ENCODE measurements at places on chromosomes 2 and 18. TPM values are rescaled to one million over a fixed set of nuclear protein-coding genes. Genes with fewer than 3 reads are reported as not detected.
A peak's percentile ranks its signal among the peaks of the same experiment; 100 is the strongest.

- no peaks in the 10 kb centered on the region for H3K27me3 ChIP-seq
- DNase-seq: no peak
- H3K36me3 ChIP-seq: no peaks in the 10 kb centered on the region
- H3K27ac ChIP-seq: no peak overlapping the region
Observed at GRCh38 chr2:168853471-168853870, 36.8 kb downstream of the SPC25 start.

Gene SCYGR8
- polyA plus RNA-seq: not detected

- H3K27me3 ChIP-seq: no peaks in the 10 kb centered on the region
- no peaks in the 10 kb centered on the region for H3K36me3 ChIP-seq
- H3K4me3 ChIP-seq: no peak overlapping the region
- H3K4me1 ChIP-seq: no peaks in the 10 kb centered on the region
- no peak for DNase-seq
Observed at GRCh38 chr2:177056481-177056929, 156.1 kb upstream of the HNRNPA3 start.

DNA sequence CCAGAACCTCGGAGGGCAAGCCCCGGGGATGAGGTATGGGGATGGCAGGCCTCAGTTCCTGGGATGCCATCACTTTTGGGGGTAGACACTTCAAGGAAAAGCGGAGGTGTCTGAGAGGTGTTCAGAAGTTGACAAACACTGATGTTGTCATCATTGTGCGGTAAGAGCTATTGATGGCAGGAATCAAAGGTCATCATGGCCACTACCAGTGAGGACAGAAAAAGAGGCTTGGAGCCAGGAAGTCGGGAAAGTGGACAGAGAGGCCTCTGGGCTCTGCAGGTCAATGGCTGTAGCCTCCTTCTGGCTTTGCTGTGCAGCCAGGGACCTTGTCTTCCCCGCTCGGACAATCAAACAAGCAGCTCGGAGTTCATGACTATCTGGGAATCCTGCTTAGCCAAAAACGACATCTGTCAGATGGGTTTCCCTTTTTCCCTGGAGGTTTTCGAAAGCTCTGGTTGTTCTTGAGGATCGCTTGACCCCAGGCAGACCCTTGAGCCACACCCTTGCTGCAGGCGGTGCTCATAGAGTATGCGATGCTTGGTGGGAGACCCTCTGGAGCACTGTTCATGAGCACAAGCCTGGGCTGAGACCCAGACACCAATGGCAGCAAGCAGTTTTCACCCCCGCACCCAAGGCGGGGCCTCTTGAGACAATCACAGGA lies 19.4 kb downstream of the ACKR3 start:
- no peaks in the 10 kb centered on the region for H3K27me3 ChIP-seq
- no peak overlapping the region for H3K4me3 ChIP-seq
- no peak overlapping the region for H3K27ac ChIP-seq
- no peaks in the 10 kb centered on the region for H3K4me1 ChIP-seq
- no peaks in the 10 kb centered on the region for H3K36me3 ChIP-seq
- DNase-seq: no peak

Gene POMC
- polyA plus RNA-seq: not detected

Gene CHAC2
- 10.9 TPM for polyA plus RNA-seq

Gene PCGF1
- 42.2 TPM for polyA plus RNA-seq

Gene FBXO36
- 2.3 TPM for polyA plus RNA-seq

DNA sequence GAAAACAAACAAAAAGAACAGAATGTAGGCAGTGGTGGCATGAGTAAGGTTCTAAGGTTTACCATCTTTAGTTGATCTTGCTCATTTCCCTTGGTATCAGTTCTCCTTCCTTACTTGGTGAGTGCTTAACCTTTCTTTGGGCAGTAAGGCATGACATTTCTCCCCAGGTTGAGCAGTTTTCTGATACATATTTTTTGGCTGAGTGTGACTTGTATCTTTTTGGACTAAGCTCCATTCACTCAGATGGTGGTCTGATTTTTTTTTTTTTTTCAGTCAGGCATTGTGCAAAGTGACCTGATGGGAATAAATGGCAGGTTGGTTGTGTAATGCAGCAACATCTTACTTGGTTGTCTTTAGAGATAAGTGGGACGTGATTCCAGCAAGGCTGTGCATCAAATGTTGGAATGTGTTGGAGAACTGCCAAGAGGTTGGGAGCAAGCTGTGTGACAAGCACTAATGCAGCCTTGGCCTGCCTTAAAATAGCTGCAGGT lies 15.1 kb downstream of the SPTBN1 start:
- H3K36me3 ChIP-seq: no peaks in the 10 kb centered on the region
- no peak for DNase-seq
- no peak overlapping the region for H3K27ac ChIP-seq
- peaks cover 10% of the 10 kb centered on the region for H3K4me1 ChIP-seq

DNA sequence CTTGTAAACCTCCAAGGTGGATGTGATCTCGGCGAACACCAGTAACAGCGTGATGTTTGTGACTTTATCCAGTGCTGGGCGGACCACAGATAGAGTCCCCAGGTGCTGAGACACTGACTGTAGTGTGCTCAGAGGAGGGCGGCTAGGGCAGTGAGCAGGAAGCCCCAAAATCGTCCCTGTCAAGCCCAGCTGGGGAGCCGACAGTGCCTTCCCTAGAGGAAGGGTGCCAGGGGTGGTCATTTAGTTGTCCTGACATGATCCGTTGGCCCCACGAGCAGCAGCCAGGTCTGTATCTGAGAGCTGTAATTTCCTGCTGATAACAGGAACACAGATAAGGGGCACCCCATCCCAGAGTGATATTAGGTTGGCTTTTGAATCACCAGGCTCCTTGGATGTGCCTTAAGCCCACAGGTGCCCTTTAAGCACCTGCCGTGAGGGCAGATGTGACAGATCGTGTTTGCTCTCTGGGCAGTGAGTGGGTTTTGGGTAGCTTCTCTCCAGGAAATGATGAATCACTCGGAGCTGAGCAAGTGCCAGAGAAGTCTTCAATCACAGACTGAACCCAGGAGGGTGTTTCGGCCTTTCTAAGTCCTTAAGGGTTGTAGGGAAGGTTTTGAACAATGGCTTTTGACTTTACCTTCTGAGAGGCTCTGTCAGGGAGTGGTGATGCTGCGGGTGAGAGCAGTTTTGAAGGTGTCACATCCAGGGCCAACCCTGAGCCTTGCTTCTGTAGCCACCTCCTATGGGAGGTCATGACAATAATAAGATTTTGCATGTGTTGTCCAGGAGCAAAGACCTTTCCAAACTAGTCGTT lies 7.7 kb downstream of the LPIN1 start:
- peaks cover 44% of the 10 kb centered on the region for H3K4me1 ChIP-seq
- H3K36me3 ChIP-seq: peaks cover 2% of the 10 kb centered on the region
- peak overlapping the region; percentile 19 for H3K27ac ChIP-seq
- no peaks in the 10 kb centered on the region for H3K27me3 ChIP-seq
- H3K4me3 ChIP-seq: peak overlapping the region; percentile 29
- no peak for DNase-seq

All from keratinocyte (primary cell).